ENCODE measurements at places on chromosomes 16 and 17. TPM values are rescaled to one million over a fixed set of nuclear protein-coding genes. Genes with fewer than 3 reads are reported as not detected.

The TLCD3B gene
- total RNA-seq: not detected

GRCh38 chr17:37699285-37699973 is 45.4 kb downstream of the HNF1B start:
- no peak for DNase-seq

The TRPV3 gene
- 0.06 TPM for total RNA-seq

- DNase-seq: no peak
Observed at GRCh38 chr17:68600931-68601564, at the start of gene FAM20A. Gene FAM20A, minus strand, starts transcription at chr17:68601367. Its CDS starts 701 bp downstream, at chr17:68600666.

GRCh38 chr16:49051576-49051975 is 230.1 kb downstream of the CBLN1 start:
- no peak for DNase-seq

DNA sequence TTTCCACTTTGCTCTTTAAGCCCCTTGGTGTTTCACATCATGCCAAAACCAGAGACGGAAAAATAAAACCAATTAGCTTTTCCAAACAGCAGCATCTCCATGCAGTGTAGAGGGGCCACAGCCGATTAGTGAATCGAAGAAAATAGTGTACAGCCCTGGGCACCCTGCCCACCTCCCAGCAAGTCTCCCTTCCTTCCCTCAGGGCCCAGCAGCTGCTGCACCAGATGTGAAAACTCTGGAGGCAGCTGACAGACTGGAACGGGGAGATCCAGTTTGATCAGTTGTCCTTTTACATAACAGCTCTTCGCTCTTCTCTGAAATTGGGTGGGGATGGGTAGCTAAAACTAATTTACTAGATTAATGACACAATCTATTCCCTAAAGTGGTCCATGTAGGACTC is 19.3 kb downstream of the TMEM11 start:
- no peak for DNase-seq

The CD300E gene
- total RNA-seq: not detected

GRCh38 chr16:85392756-85393673 is 220.1 kb upstream of the GSE1 start:
- no peak for DNase-seq

Measured in glomerular endothelial cell (primary cell).